CD4-positive, alpha-beta T cell treated with Interleukin-1 beta for 1 hour (primary cell): ENCODE measurements at places on chromosomes 5 and 9.

- DNase-seq = no peak
Measured at GRCh38 chr5:168609806-168610482, 30.8 kb upstream of the PANK3 start.

- DNase-seq = no peak
Measured at GRCh38 chr9:114016629-114017423, 61.3 kb downstream of the AMBP start.

DNA sequence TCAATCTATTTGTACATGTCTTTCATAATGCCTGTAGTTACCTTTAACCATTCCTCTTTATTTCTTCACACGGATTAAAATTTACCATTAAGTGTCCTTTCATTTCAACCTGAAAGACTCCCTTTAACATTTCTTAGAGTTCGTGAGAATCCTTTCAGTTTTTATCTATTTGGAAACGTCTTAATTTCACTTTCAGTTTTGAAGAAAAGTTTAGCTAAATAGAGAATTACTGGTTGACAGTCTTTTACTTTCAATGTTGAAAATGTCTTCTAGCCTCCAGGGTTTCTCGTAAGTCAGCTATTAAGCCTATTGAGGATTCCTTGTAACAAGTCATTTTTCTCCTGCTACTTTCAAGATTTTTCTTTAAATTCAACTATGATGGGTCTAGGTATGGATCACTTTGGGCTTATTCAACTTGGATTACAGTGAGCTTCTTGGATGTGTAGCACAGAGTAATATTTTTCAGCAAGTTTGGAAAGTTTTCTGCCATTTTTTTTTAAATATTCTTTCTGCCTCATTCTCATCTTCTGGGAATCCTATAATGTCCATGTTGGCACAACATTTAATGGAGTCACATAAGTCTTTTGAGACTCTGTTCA lies 48.5 kb downstream of the RFX3 start:
- DNase-seq = no peak

- DNase-seq = no peak
Measured at GRCh38 chr5:96703384-96703920, 41.3 kb downstream of the CAST start.

DNA sequence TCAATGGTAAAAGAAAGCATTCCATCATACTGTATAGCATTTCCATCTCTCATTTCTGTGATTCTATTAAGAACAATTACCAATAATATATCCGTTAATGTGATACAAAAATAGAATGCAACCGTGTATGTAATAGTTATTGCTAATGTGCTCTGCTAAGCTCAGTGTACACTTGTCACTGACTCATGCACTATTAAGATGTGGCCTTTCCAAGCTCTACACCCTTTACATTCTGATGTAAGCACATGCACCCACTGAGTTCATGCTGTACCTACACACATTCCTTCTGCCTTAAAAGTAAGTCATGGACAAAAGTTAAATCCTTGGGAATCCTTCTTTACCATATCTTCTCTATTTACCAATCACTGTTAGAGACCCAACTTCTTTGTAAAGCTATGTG lies 319.1 kb downstream of the ZSWIM6 start:
- no peak for DNase-seq

GRCh38 chr9:97412626-97413385 lies 910 bp downstream of the TDRD7 start:
- DNase-seq = no peak

DNA sequence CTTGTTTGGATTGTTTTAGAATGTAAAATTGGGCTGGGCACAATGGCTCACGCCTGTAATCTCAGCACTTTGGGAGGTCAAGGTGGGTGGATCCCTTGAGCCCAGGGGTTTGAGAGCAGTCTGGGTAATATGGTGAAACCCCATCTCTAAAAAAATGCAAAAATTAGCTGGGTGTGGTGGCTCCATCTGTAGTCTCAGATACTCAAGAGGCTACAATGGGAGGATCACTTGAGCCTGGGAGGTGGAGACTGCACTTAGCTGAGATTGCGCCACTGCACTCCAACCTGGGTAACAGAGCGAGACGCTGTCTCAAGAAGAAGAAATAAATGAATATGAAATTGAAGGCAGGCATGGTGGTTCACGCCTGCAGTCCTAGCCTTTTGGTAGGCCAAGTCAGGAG lies 21.3 kb downstream of the MAML1 start:
- DNase-seq = no peak

DNA sequence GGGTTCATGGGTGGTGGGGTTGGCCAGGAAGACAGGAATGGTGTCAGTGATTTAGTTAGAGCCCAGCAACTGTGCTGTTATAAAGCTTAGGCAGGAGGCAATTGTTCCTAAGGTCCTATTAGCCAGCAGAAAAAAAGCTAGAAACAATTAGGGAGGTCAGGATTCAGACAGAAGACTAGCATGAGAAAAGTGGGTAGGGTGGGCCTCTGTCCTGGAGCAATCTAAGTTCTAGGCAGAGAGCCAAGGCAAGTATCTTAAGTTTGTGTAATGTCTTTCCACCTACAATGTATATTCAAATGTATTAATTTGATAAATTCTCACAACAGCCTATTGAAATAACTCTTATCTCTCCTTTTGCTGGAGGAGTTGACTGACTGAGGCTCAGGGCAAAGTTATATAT lies 6.1 kb upstream of the ZFAND5 start:
- DNase-seq = no peak

GRCh38 chr5:138139781-138140090 lies 508 bp upstream of the NME5 start:
- no peak for DNase-seq
